ENCODE measurements at places on chromosomes 13 and 19. TPM values are rescaled to one million over a fixed set of nuclear protein-coding genes. Genes with fewer than 3 reads are reported as not detected.

The RFX1 gene
- total RNA-seq = 10.1 TPM

DNA sequence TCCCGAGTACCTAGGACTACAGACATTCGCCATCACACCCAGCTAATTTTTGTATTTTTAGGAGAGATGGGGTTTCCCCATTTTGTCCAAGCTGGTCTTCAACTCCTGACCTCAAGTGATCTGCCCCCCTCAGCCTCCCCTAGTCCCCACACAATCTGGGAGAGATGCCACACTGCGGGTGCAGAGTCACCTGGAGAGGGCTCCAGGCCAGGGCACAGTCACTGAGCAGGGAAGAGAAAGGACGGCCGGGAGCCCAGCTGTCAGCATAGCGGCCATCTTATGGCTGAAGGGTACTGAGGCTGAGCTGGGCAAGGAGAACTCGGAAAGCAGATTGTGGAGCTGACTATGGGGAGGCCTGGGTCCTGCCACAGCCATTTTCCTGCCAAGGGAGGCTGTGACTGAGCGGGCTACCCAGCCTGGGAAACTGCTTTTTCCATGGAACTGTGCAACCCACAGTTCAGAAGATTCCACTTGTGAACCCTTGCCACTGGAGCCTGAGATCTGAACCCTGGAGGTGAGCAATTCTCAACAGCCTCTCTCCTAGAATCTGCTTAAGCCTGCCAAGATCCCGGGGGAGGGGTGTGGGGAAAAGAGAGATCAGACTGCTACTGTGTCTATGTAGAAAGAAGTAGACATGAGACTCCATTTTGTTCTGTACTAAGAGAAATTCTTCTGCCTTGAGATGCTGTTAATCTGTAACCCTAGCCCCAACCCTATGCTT, 109.2 kb downstream of the ZNF486 start:
- H3K27ac ChIP-seq = no peak overlapping the region
- H3K4me1 ChIP-seq = peaks cover 1% of the 10 kb centered on the region
- no peak overlapping the region for H3K4me3 ChIP-seq
- no peaks in the 10 kb centered on the region for H3K36me3 ChIP-seq

The YIF1B gene
- total RNA-seq = 53.2 TPM

The IFNL1 gene
- not detected for total RNA-seq
